Right renal pelvis (tissue), 4 donors: ENCODE measurements at places on chromosomes 2 and 18. TPM values are rescaled to one million over a fixed set of nuclear protein-coding genes. Genes with fewer than 3 reads are reported as not detected.

The ACVR1C gene
- 0.16 TPM for polyA plus RNA-seq

The HMSD gene
- polyA plus RNA-seq: 2.1 TPM

The CYRIA gene
- 3.3 TPM for polyA plus RNA-seq

The NCOA1 gene
- 50.9 TPM for polyA plus RNA-seq

DNA sequence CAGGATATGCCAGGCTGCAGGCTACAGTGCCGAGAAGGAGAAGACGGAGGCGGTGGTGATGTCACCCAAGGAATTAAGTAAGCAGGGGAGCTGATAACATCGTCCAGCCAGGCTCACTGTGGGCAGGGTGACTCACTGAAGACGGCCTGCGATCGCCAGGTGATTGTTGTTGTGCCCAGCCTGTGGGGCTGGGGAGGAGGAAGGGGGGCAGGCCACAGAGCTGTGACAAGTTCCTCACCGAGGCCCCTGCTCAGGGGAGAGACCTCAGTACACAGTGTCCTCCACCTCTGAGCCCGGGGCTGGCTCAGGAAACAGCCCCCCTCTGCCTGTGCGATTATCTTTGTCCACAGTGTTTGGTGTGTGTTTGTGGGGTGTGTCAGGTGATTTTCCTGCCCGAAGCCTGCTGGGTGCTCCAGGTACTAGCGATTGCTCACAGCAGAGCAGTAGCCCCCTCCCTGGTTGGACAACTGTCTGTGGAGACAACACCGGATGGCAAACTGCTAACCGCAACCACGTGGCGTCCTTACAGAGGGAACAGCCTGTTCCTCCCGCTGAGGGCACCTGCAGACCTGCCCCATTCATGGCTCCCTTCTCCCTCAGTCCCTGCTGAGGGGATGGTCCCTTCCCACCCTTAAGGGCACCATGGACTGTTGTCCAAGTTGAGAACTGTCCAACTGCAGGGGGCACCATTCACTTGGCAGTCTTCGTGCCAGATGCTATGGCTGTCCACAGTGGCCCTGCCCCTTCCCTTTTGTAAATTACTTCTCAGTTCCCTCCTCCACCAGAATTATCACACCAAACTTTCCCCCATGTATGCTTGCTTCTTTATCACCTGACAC, 95.1 kb downstream of the ZFP36L2 start:
- DNase-seq: no peak
